ENCODE measurements at places on chromosomes 12 and 14. TPM values are rescaled to one million over a fixed set of nuclear protein-coding genes. Genes with fewer than 3 reads are reported as not detected.

DNA sequence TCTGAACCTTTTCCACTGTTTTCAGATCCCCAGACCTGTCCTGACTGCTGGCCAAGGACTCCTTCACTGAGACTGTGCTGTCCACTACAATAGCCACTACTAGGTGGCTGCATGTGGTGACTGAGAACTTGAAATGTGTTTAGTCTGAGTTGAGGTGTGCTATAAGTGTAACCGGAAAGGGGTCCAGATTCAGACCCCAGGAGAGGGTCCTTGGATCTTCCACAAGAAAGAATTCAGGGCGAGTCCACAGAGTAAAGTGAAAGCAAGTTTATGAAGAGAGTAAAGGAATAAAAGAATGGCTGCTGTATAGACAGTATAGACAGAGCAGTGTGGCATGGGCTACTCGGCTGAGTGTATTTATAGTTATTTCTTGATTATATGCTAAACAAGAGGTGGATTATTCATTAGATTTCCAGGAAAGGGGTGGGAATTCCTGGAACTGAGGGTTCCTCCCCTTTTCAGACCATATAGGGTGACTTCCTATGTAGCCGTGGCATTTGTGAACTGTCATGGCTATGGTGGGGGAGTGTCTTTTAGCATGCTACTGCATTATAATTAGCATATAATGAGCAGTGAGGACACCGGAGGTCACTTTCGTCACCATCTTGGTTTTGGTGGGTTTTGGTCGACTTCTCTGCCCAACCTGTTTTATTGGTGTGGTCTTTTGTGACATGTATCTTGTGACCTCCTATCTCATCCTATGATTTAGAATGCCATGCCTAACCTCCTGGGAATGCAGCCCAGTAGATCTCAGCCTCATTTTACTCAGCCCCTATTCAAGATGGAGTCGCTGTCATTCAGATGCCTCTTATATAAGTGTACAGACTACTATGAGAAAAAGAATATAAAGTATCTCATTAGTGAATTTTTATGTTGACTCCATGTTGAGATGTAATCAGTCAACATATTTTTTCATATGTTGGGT, 70.0 kb upstream of the SRSF5 start:
- no peaks in the 10 kb centered on the region for H3K27me3 ChIP-seq
- peaks cover 77% of the 10 kb centered on the region for H3K4me1 ChIP-seq

The CSRP2 gene
- not detected for total RNA-seq

The ACSM4 gene
- total RNA-seq, result not detected

- no peaks in the 10 kb centered on the region for H3K27me3 ChIP-seq
- peak overlapping the region; percentile 67 for H3K4me3 ChIP-seq
- H3K27ac ChIP-seq, result peak overlapping the region; percentile 69
- peaks cover 15% of the 10 kb centered on the region for H3K36me3 ChIP-seq
These were observed 34.5 kb downstream of the PRKCH start for GRCh38 chr14:61355892-61356325.

DNA sequence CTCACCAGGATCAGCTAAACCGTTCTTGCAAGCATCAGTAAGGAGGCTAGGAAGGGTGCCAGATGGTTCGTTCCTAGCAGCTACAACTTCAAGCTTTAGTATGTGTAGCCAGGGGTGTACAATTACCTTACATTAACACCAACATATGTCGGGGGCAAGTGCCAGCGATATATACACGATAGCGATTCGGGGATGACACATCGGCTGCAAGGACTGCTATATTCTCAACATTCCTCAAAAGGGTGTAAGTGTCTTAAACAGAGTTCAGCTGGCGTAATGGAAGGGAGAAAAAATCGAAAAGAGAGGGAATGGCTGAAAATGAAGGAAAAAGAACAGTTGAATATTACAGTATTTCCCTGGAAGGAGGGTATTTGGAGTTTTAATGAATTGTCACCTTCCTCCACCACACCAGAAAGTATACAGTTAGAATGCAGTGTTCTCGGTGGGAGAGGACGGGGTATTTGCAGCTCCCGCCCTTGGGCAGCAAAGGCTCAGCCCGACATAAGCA, 545 bp downstream of the LIMA1 start:
- peaks cover 12% of the 10 kb centered on the region for H3K4me1 ChIP-seq
- H3K27me3 ChIP-seq, result peaks cover 5% of the 10 kb centered on the region
- H3K36me3 ChIP-seq, result no peaks in the 10 kb centered on the region
- no peak for DNase-seq

The RNF31 gene
- total RNA-seq, result 115 TPM

The SLCO1B1 gene
- not detected for total RNA-seq

The TAMALIN gene
- total RNA-seq, result 5.6 TPM

DNA sequence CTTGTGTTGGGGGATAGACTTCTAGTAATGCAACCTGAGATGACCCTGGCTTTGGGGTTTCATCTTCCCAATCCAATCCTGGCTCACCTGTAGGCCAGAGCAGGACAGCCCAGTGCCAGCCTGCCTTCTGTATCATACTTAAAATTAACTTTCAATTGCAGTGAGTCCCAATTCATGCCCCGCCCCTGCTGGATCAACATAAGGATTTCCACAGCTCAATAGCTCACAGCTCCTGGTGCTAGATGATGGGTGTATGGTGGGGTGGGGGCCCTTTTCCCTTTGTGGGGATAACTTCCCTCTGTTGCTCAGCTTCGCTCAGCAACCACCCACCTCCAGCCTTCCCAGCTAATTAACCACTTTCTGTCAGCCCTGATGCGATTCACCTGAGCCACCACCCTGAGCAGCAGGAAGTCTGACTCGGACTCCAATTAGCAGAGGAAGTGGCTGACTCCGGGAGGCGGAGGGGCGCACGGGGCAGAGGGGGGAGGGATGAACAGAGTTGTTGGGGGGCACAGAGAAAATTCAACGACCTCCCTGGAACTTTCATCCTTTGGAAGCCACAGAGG, 24.3 kb upstream of the CHGA start:
- no peak for DNase-seq
- H3K4me3 ChIP-seq, result no peak overlapping the region
- peaks cover 5% of the 10 kb centered on the region for H3K4me1 ChIP-seq
- H3K27ac ChIP-seq, result no peak overlapping the region
- peaks cover 5% of the 10 kb centered on the region for H3K36me3 ChIP-seq
- peaks cover 25% of the 10 kb centered on the region for H3K27me3 ChIP-seq

- H3K27me3 ChIP-seq, result no peaks in the 10 kb centered on the region
- peaks cover 18% of the 10 kb centered on the region for H3K4me1 ChIP-seq
- no peak for DNase-seq
- peak overlapping the region; percentile 92 for H3K27ac ChIP-seq
- H3K4me3 ChIP-seq, result peak overlapping the region; percentile 89
These were observed 593 bp downstream of the CFL2 start for GRCh38 chr14:34713681-34714319.

DNA sequence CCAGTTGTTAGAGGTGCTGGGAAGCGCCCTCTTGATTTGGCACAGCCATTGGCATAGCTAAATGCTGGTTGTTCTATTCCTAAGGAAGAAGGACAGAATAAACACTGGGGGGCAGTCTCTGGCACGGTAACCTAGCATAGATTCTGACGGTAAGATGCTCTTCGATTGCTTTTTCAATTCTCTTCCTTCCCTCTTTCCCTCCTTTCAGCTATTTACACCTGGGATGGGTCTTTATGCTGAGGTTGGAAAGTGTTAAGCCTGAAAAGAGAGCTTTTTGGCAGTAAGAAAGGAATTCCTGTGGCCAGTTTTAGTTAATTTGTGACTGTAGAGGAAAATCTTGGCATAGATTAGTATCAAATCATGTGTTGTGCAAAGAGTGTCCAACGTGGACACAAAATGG, 162.8 kb downstream of the SNAPC1 start:
- no peaks in the 10 kb centered on the region for H3K36me3 ChIP-seq
- H3K27ac ChIP-seq, result no peak overlapping the region
- no peak overlapping the region for H3K4me3 ChIP-seq
- H3K27me3 ChIP-seq, result peaks cover 36% of the 10 kb centered on the region

GRCh38 chr12:57850854-57851430, 4.4 kb upstream of the CTDSP2 start:
- DNase-seq, result no peak
- H3K27ac ChIP-seq, result no peak overlapping the region
- H3K36me3 ChIP-seq, result no peaks in the 10 kb centered on the region
- H3K27me3 ChIP-seq, result peaks cover 32% of the 10 kb centered on the region

GRCh38 chr14:100610511-100611217, 23.4 kb upstream of the BEGAIN start:
- H3K4me3 ChIP-seq, result no peak overlapping the region
- DNase-seq, result peak; percentile 61
- H3K36me3 ChIP-seq, result no peaks in the 10 kb centered on the region
- H3K4me1 ChIP-seq, result no peaks in the 10 kb centered on the region
- peaks cover 7% of the 10 kb centered on the region for H3K27me3 ChIP-seq
- H3K27ac ChIP-seq, result no peak overlapping the region

GRCh38 chr12:108666401-108666881, 32.7 kb upstream of the SELPLG start:
- no peak overlapping the region for H3K27ac ChIP-seq
- no peak overlapping the region for H3K4me3 ChIP-seq
- no peak for DNase-seq
- no peaks in the 10 kb centered on the region for H3K27me3 ChIP-seq

GRCh38 chr14:34128665-34129064, 177.8 kb upstream of the EGLN3 start:
- no peaks in the 10 kb centered on the region for H3K4me1 ChIP-seq
- peaks cover 7% of the 10 kb centered on the region for H3K27me3 ChIP-seq
- no peak overlapping the region for H3K27ac ChIP-seq

GRCh38 chr12:92597118-92597517, 105.7 kb upstream of the PLEKHG7 start:
- no peak for DNase-seq
- peak overlapping the region; percentile 37 for H3K27ac ChIP-seq
- no peak overlapping the region for H3K4me3 ChIP-seq
- peaks cover 57% of the 10 kb centered on the region for H3K4me1 ChIP-seq
- no peaks in the 10 kb centered on the region for H3K27me3 ChIP-seq

DNA sequence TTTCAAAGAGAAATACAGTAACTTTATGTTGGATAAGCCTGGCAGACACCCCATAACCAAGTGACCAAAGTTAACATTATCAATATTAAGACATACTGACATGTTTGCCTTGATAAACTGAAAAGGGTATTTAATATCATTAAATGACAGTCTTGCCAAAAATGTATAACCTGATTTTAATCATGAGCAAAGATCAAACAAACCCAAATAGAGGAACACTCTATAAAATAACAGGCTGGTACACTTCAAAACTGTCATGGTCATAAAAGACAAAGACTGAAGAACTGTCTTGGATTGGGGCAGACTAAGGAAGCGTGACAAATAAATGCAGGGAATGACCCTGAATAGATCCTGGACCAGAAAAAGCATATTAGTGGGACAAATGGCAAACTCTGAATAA, 64.0 kb downstream of the AKAP6 start:
- H3K27me3 ChIP-seq, result peaks cover 3% of the 10 kb centered on the region
- no peaks in the 10 kb centered on the region for H3K36me3 ChIP-seq
- H3K27ac ChIP-seq, result no peak overlapping the region
- H3K4me1 ChIP-seq, result no peaks in the 10 kb centered on the region
- no peak overlapping the region for H3K4me3 ChIP-seq

- H3K4me1 ChIP-seq, result no peaks in the 10 kb centered on the region
- no peak overlapping the region for H3K27ac ChIP-seq
- no peak for DNase-seq
- no peak overlapping the region for H3K4me3 ChIP-seq
These were observed 31.2 kb upstream of the RBM19 start for GRCh38 chr12:113997365-113997764.

GRCh38 chr12:91103624-91104023, 7.7 kb downstream of the LUM start:
- no peaks in the 10 kb centered on the region for H3K36me3 ChIP-seq
- no peak overlapping the region for H3K4me3 ChIP-seq
- DNase-seq, result no peak
- no peaks in the 10 kb centered on the region for H3K4me1 ChIP-seq
- H3K27me3 ChIP-seq, result no peaks in the 10 kb centered on the region

The KLRC1 gene
- 63.9 TPM for total RNA-seq

GRCh38 chr12:127774828-127775227, 492.1 kb upstream of the TMEM132C start:
- H3K36me3 ChIP-seq, result no peaks in the 10 kb centered on the region
- H3K27ac ChIP-seq, result no peak overlapping the region
- no peak overlapping the region for H3K4me3 ChIP-seq

- H3K4me3 ChIP-seq, result no peak overlapping the region
- no peaks in the 10 kb centered on the region for H3K27me3 ChIP-seq
- H3K27ac ChIP-seq, result no peak overlapping the region
- DNase-seq, result no peak
- peaks cover 7% of the 10 kb centered on the region for H3K36me3 ChIP-seq
These were observed 406.6 kb upstream of the SYT1 start for GRCh38 chr12:78457938-78458337.

DNA sequence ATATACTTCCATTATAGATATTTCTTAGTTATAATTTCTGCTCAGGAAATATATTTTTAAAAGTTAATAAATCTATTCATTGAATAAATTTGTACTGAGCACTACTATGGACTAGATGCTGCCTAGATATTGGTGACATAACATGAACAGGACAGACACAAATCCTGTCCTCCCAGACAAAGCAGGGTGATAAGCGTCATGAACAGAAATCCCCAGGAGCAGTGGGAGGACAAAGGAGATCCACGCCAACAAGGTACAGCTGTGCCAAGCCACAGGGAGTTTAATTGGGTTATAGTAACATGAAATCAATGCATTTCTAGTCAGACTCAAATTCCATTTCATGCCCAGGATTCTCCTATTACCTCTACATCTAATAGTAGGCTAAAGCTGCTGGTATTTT, 171.8 kb upstream of the CPNE8 start:
- DNase-seq, result no peak
- no peaks in the 10 kb centered on the region for H3K4me1 ChIP-seq
- H3K27me3 ChIP-seq, result no peaks in the 10 kb centered on the region
- H3K36me3 ChIP-seq, result no peaks in the 10 kb centered on the region

DNA sequence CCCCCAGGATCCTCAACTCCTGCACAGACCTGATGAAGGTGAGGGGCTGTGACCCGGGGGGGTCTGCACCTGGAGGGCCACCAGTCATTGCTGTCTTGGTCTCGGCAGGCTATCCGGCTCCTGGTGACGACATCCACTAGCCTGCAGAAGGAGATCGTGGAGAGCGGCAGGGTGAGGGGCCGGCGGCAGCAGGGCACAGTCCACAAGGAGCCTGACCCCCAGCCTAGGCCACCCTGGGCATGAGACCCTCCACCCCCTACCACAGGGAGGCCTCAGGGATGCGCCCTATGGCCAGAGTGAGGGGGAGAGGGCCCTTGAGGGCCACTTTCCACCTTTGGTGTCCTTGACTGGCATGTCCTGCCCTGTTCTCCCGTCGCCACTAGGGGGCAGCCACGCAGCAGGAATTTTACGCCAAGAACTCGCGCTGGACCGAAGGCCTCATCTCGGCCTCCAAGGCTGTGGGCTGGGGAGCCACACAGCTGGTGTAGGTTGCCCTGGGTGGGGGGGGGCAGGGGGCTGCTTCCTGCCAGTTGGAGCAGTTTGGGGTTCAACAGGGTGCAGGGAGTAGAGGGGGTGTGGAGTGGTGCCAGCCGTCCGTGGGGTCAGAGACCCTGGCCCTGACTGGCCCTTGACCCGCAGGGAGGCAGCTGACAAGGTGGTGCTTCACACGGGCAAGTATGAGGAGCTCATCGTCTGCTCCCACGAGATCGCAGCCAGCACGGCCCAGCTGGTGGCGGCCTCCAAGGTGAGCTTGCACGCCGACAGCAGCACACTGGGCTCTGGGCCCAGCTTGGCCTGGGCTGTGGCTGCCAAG, 25.0 kb downstream of the HIP1R start:
- H3K4me1 ChIP-seq, result peaks cover 5% of the 10 kb centered on the region
- no peaks in the 10 kb centered on the region for H3K27me3 ChIP-seq
- H3K4me3 ChIP-seq, result no peak overlapping the region
- peak; percentile 83 for DNase-seq
- no peak overlapping the region for H3K27ac ChIP-seq
- no peaks in the 10 kb centered on the region for H3K36me3 ChIP-seq
